SIG-M5 (cell line): ENCODE measurements at places on chromosomes 2 and 18.

GRCh38 chr18:6211174-6211504, 203.6 kb downstream of the L3MBTL4 start:
- DNase-seq, result no peak

DNA sequence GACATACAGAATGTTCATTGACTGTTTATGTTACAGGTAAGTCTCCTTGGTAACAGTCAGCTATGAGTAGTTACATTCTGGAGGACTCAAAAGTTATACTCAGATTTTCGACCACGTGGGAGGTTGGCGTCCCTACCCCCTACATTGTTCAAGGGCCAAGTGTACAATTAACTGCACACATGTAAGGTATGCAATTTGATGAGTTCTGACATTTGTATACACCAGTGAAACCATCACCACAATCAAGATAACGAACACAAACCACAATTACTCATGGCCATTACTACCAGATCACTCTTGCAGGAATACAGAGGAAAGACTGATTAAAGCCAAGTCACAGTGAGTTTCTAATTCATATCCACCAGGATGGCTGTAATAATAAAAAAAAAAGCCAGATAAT, 39.6 kb upstream of the LDLRAD4 start:
- no peak for DNase-seq

DNA sequence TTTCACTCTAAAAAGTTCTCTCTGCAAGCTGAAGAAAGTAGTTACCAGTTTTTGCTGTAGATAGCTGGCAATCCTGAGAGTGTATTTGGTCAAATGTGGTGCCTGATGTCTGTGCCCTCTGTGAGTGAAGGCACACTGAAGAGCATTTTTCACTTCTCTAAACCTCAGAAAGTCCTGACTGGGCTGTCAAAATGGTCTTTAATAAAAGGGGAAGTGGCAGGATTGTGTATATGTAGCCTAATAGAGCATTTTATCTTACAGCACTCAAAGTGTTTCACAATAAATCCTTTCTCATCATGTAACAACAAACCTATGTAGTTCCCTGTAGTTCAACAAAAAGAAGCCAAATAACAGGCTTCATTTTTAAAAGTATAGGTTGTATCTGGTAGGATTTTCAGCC, 1552.3 kb upstream of the SLC39A10 start:
- DNase-seq, result peak; percentile 92

GRCh38 chr2:120077896-120078295, 65.0 kb downstream of the EPB41L5 start:
- no peak for DNase-seq

- no peak for DNase-seq
Observed at GRCh38 chr2:184363213-184363612, 235.1 kb upstream of the ZNF804A start.

DNA sequence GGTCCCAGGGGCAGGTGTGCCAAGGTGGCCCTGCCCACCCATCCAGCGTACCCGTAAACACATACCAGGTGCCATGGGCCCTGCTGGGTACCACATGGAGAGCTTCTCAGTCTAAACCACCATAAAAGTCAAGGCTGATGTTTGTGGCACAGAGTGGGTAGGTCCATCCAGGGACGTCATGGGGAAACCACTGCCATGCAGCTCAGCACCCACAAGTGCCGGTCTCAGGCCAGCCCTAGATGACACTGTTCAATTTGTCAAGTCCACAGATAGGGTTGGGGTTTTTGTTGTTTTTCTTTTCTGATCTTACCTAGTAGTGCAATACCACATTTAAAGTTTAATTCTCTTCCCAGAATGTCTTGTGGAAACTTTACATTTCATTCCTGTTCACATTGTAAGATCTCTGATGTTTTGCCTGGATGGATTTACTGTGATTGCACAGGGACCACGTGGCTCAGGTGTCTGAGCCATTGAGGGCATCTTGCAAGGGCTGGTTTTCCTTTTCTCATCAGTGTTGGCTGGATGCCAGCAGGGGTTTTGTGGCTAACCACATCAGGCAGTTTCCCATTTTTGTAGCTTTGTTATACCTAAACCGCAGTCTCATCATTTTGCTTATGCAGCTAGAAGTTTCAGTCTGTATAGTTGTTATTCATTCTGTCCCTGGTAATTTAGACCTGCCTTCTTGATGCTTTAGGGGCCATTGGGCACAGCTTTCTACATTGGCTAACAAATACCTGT, 64.7 kb downstream of the STK25 start:
- DNase-seq, result peak; percentile 53
